Activated naive CD8-positive, alpha-beta T cell treated with anti-CD3 and anti-CD28 coated beads, Interleukin-2, amount 10 ng/mL, durations not matched to agents 7 days and 5 days (primary cell): ENCODE measurements at places on chromosomes 6 and 20.
A peak's percentile ranks its signal among the peaks of the same experiment; 100 is the strongest.

DNA sequence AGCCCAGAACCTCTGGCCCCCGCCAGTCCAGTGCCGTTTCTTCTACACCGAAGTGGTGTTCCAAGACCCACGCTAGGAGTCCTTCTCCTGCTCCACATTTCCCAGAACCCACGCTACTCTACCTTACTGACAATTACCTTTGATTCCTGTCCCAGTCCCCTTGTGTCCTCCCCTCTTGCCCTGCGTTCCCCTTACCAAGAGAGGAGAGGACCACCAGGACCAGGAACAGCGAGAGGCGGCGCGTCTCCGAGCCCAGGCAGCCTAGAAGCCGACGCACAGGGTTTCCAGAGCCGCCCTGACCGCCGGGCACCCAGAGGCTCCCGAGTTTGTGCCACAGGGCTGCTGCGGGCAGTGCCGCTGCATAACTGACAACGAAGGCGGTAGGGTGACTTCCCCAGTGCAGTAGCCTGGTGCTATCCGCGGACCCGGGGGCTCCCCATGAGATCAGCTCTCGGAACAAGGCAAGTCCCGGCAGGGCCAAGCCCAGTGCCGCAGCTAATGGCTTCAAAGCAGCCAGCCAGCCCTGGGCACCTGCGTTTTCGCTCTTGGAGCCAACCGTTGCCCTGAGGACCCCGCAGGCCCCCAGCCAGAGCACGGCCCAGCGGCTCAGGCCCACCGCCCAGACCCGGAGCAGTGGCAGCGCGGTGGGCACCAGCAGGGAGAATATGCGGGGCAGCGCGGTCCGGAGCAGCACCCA is 512 bp downstream of the TAP1 start:
- peak; percentile 53 for DNase-seq

- DNase-seq, result no peak
These were observed 776.3 kb downstream of the EYS start for GRCh38 chr6:64930681-64931080.

GRCh38 chr6:29958921-29959320 is 16.6 kb downstream of the HLA-A start:
- no peak for DNase-seq

GRCh38 chr20:37526238-37526838 is 1.3 kb downstream of the BLCAP start:
- DNase-seq, result no peak

DNA sequence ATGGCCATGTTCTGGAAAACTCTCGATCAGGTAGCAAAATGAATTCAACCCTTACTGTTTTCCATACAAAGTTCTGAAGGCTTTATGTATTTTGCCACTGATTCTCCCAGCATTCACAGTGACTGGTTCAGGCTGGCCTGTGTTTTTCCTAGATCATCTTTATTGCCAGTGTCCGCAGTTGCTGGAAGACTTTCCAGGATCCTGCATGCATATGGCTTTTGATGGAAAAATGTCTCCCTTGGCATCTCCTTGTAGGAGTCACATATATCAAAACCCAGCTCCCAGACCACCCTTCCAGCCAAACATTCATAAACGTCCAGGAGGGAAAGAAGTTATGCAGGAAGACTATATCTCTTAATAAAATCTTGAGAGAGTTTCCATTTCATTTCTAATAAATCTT is 588.8 kb downstream of the MAFB start:
- DNase-seq, result no peak

DNA sequence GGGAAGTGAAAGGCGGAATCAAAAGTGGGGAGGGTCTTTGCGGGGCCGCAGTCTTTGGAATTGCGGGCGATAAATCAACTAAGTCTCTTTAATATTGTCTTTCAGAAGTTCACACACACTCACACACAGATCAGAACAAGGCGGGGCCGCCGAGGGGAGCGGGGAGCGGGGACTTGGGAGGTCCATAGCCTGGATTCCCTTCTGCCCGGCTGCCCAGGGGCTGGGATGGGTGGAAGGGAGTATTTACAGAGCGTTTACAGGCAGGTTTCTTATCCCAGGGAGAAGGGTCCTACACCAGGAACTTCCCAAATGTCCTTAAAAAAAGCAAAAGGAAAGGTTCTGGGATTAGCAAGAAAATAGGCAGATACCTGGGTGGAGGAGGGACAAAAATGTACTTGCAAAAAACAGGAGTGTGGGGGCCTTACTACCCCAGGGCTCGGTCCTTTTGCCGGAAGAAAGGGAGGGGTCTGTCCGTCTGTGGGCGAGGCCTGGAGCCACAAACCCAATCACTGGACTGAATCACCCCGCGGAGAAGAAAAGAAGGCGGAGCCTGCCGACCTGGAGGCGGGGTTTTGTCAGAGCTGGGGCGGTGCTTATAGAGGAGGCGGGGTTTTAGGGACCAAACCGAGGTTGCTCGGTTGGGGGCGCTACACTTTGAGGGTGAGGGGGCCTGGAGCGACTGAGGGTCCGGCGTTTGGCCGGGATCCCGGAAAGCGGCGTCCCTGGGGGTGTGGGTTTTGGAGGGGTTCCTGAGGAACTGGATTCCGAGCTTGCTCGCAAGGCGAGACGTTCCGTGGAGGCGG is 3.2 kb downstream of the PRRT1 start:
- peak; percentile 78 for DNase-seq

DNA sequence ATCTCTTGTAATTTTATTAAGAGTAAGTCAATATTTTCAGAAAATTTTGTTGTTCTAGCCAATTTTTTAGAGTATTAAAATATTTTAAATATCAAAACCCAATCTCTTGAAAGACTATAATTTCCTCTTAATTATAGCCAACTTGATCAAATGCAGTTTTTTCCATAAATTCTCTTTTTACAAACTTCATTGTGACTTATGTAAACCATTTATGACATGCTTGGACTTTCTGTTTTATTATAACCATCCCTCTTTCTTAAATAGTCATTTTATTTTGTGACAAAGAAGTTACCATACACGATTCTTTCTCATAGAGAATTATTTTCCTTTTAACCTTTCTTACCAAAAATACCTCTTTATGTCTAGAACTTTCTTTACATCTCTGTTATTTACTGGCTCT is 1075.5 kb downstream of the KHDRBS2 start:
- no peak for DNase-seq
